ENCODE measurements at places on chromosomes 13 and 19. TPM values are rescaled to one million over a fixed set of nuclear protein-coding genes. Genes with fewer than 3 reads are reported as not detected.

Gene KCTD12
- 36.5 TPM for total RNA-seq

Gene PEAK3
- not detected for total RNA-seq

Gene FFAR2
- not detected for total RNA-seq

Gene IL27RA
- total RNA-seq = 2.6 TPM

Gene YIF1B
- 73.3 TPM for total RNA-seq

Gene HRC
- not detected for total RNA-seq

Gene ZNF8
- total RNA-seq = 4.9 TPM

Gene TMEM143
- total RNA-seq = 8.3 TPM

Gene PTPRS
- 136 TPM for total RNA-seq

Gene KLK1
- total RNA-seq = not detected

Gene KLK3
- not detected for total RNA-seq

Gene COG6
- total RNA-seq = 24.4 TPM

Gene ZNF600
- 5.0 TPM for total RNA-seq

Gene ARRDC2
- total RNA-seq = 3.9 TPM

Gene SHISA7
- not detected for total RNA-seq

Gene CYSLTR2
- total RNA-seq = not detected

Gene LGALS14
- total RNA-seq = not detected

Gene CFAP97D2
- total RNA-seq = not detected

Gene CEACAM18
- not detected for total RNA-seq

Gene LIM2
- total RNA-seq = not detected

Gene KASH5
- total RNA-seq = not detected

Gene PTPRH
- total RNA-seq = 7.7 TPM

Gene NALCN
- total RNA-seq = 1.5 TPM

Gene ATXN8OS
- total RNA-seq = not detected

Gene MTUS2
- total RNA-seq = not detected

Gene TRPC4
- 1.7 TPM for total RNA-seq
